Suprapubic skin (tissue), 4 donors: ENCODE measurements at places on chromosomes 2 and 18. TPM values are rescaled to one million over a fixed set of nuclear protein-coding genes. Genes with fewer than 3 reads are reported as not detected.

DNA sequence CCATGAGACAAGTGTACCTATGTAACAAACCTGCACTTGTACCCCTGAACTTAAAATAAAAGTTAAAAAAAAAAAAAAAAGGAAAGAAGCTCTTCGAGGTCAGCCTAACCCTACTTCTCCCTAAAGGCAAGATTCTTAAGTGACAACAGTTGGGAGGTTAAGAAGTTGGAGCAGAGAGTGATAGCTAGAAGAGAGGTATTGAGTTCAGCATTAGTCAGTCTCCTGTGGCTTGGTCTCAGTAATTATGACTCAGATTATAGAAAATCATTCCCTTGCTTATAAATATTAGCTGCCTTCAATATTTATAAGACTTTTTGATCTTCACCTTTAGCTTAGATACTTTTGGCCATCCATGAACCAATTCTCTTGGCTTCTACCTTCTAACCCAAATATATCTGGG is 926.8 kb upstream of the SLC39A10 start:
- DNase-seq: no peak
- H3K4me3 ChIP-seq: no peak overlapping the region
- no peaks in the 10 kb centered on the region for H3K4me1 ChIP-seq
- H3K36me3 ChIP-seq: no peaks in the 10 kb centered on the region
- no peak overlapping the region for H3K27ac ChIP-seq
- H3K27me3 ChIP-seq: no peaks in the 10 kb centered on the region

DNA sequence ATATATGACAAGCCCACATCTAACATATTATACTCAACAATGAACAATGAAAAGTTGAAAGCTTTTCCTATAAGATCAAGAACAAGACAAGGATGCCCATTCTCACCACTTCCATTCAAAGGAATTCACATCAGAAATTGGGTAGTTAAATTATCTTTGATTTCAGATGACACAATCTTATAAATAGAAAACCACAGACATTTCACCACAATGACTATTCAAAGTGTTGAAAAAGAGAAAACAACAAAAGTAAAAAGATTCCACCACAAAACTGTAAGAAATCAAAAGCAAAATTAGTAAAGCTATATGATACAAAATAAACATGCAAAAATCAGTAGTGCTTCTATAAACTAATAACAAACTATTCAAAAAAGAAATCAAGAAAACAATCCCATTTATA is 279.7 kb upstream of the MYT1L start:
- no peak for DNase-seq
- H3K36me3 ChIP-seq: no peaks in the 10 kb centered on the region
- peaks cover 9% of the 10 kb centered on the region for H3K4me1 ChIP-seq
- H3K27me3 ChIP-seq: peaks cover 4% of the 10 kb centered on the region
- H3K27ac ChIP-seq: no peak overlapping the region
- no peak overlapping the region for H3K4me3 ChIP-seq

GRCh38 chr2:119011162-119011909 is 69.3 kb downstream of the MARCO start:
- no peak overlapping the region for H3K27ac ChIP-seq
- DNase-seq: no peak
- no peaks in the 10 kb centered on the region for H3K4me1 ChIP-seq
- no peaks in the 10 kb centered on the region for H3K36me3 ChIP-seq
- H3K27me3 ChIP-seq: peaks cover 30% of the 10 kb centered on the region

- H3K4me1 ChIP-seq: no peaks in the 10 kb centered on the region
- no peak overlapping the region for H3K4me3 ChIP-seq
- no peak overlapping the region for H3K27ac ChIP-seq
- H3K36me3 ChIP-seq: no peaks in the 10 kb centered on the region
- peak; percentile 67 for DNase-seq
Observed at GRCh38 chr2:129912066-129912820, 67.2 kb upstream of the RAB6C start.

- no peak overlapping the region for H3K4me3 ChIP-seq
- peaks cover 8% of the 10 kb centered on the region for H3K4me1 ChIP-seq
- DNase-seq: peak; percentile 55
Observed at GRCh38 chr2:70962211-70962884, 16.1 kb upstream of the ANKRD53 start.

GRCh38 chr2:46812361-46813019 is 103.1 kb downstream of the MCFD2 start:
- no peak for DNase-seq
- peaks cover 47% of the 10 kb centered on the region for H3K4me1 ChIP-seq
- no peaks in the 10 kb centered on the region for H3K36me3 ChIP-seq
- no peaks in the 10 kb centered on the region for H3K27me3 ChIP-seq
- H3K27ac ChIP-seq: peak overlapping the region; percentile 79
- H3K4me3 ChIP-seq: no peak overlapping the region

DNA sequence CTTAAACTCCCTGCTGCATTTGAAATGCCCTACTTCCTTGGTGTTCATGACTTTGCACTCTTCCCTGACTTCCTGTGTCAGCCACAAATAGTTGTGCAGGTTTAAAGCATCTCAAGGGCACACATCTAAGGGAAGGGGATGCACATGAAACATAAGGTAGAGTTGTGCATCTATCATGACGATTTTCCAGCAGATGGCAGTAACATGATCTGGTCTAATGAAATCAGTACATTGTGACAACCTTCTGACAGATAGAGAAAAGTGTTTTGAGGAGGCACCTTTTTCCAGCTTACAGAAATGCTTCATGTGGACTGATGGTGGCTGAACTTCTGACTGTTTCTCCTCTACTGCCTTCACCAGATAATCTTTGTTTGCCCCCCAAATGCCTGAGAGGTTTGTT is 238.9 kb downstream of the XIRP2 start:
- H3K4me3 ChIP-seq: no peak overlapping the region
- H3K36me3 ChIP-seq: no peaks in the 10 kb centered on the region

- H3K4me1 ChIP-seq: no peaks in the 10 kb centered on the region
- H3K27ac ChIP-seq: no peak overlapping the region
- H3K4me3 ChIP-seq: no peak overlapping the region
- DNase-seq: no peak
- H3K27me3 ChIP-seq: no peaks in the 10 kb centered on the region
- peaks cover 18% of the 10 kb centered on the region for H3K36me3 ChIP-seq
Observed at GRCh38 chr2:61055557-61055956, 10.1 kb upstream of the SANBR start.

DNA sequence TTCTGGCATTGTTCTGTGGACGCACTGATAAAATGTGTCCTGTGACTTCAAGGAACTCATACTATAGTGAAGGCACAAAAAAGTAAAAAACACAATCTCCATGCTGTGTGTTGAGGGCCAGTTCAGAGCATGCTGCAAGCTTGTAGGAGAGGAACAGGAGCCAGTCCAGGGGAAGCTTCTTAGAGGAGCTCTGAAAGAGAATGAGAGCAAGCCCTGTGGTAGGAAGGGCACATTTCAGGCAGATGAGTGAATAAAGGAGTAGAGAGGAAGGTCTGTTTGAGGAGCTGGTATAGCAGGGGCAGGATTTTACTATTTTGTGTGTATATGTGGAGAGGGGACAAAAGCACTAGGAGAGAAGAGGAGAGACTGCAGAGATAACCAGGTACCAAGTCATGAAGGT is 478.3 kb downstream of the ZEB2 start:
- H3K36me3 ChIP-seq: no peaks in the 10 kb centered on the region
- no peak for DNase-seq
- no peaks in the 10 kb centered on the region for H3K4me1 ChIP-seq
- H3K4me3 ChIP-seq: no peak overlapping the region

- H3K4me3 ChIP-seq: no peak overlapping the region
- H3K4me1 ChIP-seq: no peaks in the 10 kb centered on the region
- peaks cover 66% of the 10 kb centered on the region for H3K36me3 ChIP-seq
- peak; percentile 40 for DNase-seq
- no peaks in the 10 kb centered on the region for H3K27me3 ChIP-seq
Observed at GRCh38 chr2:121242175-121242875, 42.7 kb downstream of the TFCP2L1 start.

GRCh38 chr2:145827235-145827634 is 1307.3 kb upstream of the ZEB2 start:
- H3K4me1 ChIP-seq: no peaks in the 10 kb centered on the region
- no peak for DNase-seq
- no peak overlapping the region for H3K27ac ChIP-seq
- H3K27me3 ChIP-seq: no peaks in the 10 kb centered on the region
- no peak overlapping the region for H3K4me3 ChIP-seq

- H3K27me3 ChIP-seq: peaks cover 35% of the 10 kb centered on the region
- no peak overlapping the region for H3K27ac ChIP-seq
- H3K4me3 ChIP-seq: no peak overlapping the region
- no peaks in the 10 kb centered on the region for H3K36me3 ChIP-seq
- no peak for DNase-seq
- peaks cover 23% of the 10 kb centered on the region for H3K4me1 ChIP-seq
Observed at GRCh38 chr2:121078899-121079298, 206.1 kb downstream of the TFCP2L1 start.

GRCh38 chr2:86441882-86442641 is 891 bp downstream of the KDM3A start:
- peak overlapping the region; percentile 77 for H3K4me3 ChIP-seq
- peak; percentile 83 for DNase-seq
- peaks cover 37% of the 10 kb centered on the region for H3K4me1 ChIP-seq
- peak overlapping the region; percentile 100 for H3K27ac ChIP-seq
- no peaks in the 10 kb centered on the region for H3K27me3 ChIP-seq
- H3K36me3 ChIP-seq: peaks cover 3% of the 10 kb centered on the region

DNA sequence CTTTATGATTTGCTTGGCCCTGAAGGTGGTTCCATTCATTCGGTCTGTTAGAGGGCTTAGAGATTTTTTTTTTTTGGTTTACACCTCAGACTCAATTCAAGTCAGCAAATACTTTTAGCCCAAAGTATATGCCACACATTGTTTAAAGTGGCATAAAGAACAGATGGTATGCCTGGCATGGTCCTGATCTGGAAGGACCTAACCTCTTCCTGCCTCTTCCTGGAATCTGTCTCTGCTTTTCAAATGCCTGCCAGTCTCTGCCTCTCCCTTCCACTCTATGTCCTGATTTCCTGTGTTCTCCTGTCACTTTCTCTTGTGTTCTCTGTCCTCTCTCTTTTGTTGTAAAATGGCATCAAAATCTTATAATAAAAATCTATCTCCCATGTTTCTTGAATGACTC is 158.0 kb downstream of the ANKRD30B start:
- no peaks in the 10 kb centered on the region for H3K4me1 ChIP-seq
- no peaks in the 10 kb centered on the region for H3K27me3 ChIP-seq
- no peak for DNase-seq
- H3K4me3 ChIP-seq: no peak overlapping the region
- H3K36me3 ChIP-seq: no peaks in the 10 kb centered on the region
- H3K27ac ChIP-seq: no peak overlapping the region

DNA sequence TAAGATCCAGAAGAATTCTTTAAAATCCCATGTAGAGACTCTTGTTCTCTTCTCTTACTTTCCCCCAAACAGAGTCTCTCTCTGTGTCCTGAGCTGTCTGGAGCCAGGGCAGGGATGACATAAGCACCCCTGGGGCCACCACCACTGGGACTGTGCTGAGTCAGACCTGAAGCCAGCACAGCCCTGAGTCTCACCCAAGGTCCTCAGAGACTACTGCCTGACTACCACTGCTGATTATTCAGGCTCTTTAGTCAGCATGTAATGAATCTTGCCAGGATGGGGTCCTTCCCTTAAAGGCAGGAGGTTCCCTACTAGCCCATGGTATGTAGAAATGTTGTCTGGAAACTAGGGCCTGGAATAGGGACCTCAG is 34.9 kb upstream of the DYNC1I2 start:
- H3K27ac ChIP-seq: no peak overlapping the region
- H3K4me1 ChIP-seq: no peaks in the 10 kb centered on the region
- no peak overlapping the region for H3K4me3 ChIP-seq
- no peaks in the 10 kb centered on the region for H3K27me3 ChIP-seq
- H3K36me3 ChIP-seq: no peaks in the 10 kb centered on the region

- H3K36me3 ChIP-seq: no peaks in the 10 kb centered on the region
- H3K27ac ChIP-seq: no peak overlapping the region
- no peaks in the 10 kb centered on the region for H3K27me3 ChIP-seq
- H3K4me3 ChIP-seq: no peak overlapping the region
Observed at GRCh38 chr18:72840109-72840508, 27.7 kb downstream of the NETO1 start.

- H3K4me3 ChIP-seq: no peak overlapping the region
- DNase-seq: no peak
- H3K36me3 ChIP-seq: no peaks in the 10 kb centered on the region
- H3K27me3 ChIP-seq: no peaks in the 10 kb centered on the region
Observed at GRCh38 chr2:33370636-33371265, 105.7 kb upstream of the RASGRP3 start.

GRCh38 chr2:117359266-117359914 is 455.1 kb upstream of the DDX18 start:
- H3K4me3 ChIP-seq: no peak overlapping the region
- no peak overlapping the region for H3K27ac ChIP-seq
- no peaks in the 10 kb centered on the region for H3K27me3 ChIP-seq
- DNase-seq: no peak
- H3K4me1 ChIP-seq: no peaks in the 10 kb centered on the region

DNA sequence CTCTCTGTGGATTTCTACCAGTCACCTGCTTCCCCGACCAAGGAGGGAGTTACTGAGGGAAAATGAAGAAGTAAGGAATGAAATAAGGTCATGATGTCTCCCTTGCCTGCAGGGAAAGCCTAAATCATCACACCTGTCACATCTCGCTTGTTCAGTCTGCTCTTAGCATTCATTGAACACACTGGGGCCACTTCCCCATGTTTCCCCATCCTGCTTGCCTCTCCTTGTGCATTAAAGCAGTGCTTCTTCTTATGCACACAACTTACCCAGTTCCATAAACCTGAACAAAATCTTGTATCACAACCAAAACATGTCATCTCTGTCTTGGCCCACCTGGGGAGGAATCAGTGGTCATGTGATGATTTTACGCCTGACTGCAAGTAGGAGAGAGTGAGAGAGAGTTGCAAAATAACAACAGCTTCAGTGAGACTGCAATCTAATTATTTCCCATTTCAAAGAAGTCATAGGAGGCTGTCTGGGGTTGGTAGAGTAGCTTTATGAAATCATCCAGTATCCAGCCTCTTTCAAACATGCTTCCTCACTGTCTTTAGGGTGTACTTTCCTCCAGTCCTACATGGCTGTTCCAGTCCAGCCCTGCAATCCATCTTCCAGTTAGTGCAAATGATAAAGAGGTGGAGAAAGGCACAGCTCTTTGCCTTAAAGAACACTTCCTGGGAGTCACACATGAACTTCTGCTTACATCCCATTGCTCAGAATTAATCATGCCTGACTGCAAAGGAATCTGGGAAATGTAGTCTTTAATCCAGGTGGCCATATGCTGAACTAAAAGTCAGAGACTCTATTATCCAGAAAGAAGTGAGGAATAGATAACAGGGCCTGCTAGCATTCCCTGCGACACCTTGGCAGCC is 220.1 kb downstream of the HAUS1 start:
- no peaks in the 10 kb centered on the region for H3K36me3 ChIP-seq
- no peak for DNase-seq
- H3K27ac ChIP-seq: no peak overlapping the region
- H3K4me3 ChIP-seq: no peak overlapping the region

KCNE4 gene
- 2.4 TPM for total RNA-seq

SLC4A3 gene
- total RNA-seq: 1.8 TPM

CAPN14 gene
- 0.70 TPM for total RNA-seq

ANKRD30B gene
- total RNA-seq: not detected

HOXD3 gene
- 0.49 TPM for total RNA-seq

SLC14A1 gene
- 16.0 TPM for total RNA-seq

INHBB gene
- 26.1 TPM for total RNA-seq

LAMA3 gene
- total RNA-seq: 234 TPM

EMILIN1 gene
- total RNA-seq: 13.8 TPM

TAF4B gene
- total RNA-seq: 28.4 TPM

POLR1A gene
- total RNA-seq: 21.3 TPM

REG3G gene
- total RNA-seq: not detected

ZNF514 gene
- 33.3 TPM for total RNA-seq

MTA3 gene
- 29.6 TPM for total RNA-seq

CPO gene
- total RNA-seq: not detected

TNS1 gene
- 145 TPM for total RNA-seq

MAP2 gene
- 42.0 TPM for total RNA-seq

PIAS2 gene
- total RNA-seq: 17.0 TPM

B3GNT7 gene
- total RNA-seq: 1.3 TPM
